ENCODE measurements at places on chromosomes 6 and 20.

- DNase-seq = no peak
These were observed 13.9 kb downstream of the CCN2 start for GRCh38 chr6:131937226-131937625.

- DNase-seq = no peak
These were observed 63.7 kb downstream of the KCNB1 start for GRCh38 chr20:49418809-49419208.

DNA sequence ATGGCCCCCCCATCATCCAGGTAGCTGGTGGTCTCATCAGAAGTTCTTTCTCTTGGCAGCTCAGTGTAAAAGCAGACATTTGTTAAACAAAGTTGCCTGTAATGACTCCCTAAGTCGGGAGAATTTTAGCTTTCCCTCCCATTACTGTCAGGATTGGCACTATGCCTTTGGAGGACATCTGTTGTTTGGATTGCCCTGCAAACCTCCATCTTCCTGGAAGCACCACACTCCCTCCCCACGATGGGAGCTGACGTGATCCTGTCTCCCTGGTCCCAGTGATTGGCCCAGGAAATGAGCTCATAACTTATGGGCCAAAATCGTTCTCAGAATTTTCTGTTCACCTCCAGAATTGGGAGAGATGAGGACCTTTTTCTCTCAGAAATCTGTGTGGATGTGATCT is 42.6 kb upstream of the CNR1 start:
- no peak for DNase-seq

GRCh38 chr20:2109425-2110210 is 8.0 kb downstream of the STK35 start:
- DNase-seq = no peak

DNA sequence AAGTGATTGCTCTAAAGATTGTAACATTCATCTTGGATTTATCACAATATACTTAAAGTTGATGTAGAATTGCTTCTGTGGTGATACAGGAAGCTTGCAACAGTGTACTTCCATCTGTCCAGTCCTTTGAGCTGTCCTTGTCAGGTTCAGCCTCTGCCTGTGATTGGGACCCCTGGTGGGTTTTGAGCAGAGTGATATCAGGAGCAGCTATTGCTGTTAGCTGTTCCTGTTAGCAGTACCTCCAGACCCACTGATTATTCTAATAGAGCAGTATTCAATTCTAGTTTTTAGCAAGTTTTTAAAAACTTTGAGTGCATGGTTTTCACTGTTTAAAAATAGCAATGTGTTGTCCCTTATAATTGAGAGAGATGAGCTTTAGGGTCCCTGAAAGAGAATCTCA is 48.8 kb downstream of the TULP4 start:
- no peak for DNase-seq

- peak; percentile 30 for DNase-seq
These were observed 719 bp upstream of the EDN1 start for GRCh38 chr6:12289365-12289919.

- no peak for DNase-seq
These were observed 38.5 kb downstream of the GCNT2 start for GRCh38 chr6:10559522-10560152.

- no peak for DNase-seq
These were observed 48.3 kb downstream of the CARMIL1 start for GRCh38 chr6:25327432-25327831.

- DNase-seq = peak; percentile 53
These were observed 29.3 kb downstream of the NSFL1C start for GRCh38 chr20:1437235-1437904.

- DNase-seq = no peak
These were observed 144.4 kb downstream of the ADGRG6 start for GRCh38 chr6:142446168-142446567.

DNA sequence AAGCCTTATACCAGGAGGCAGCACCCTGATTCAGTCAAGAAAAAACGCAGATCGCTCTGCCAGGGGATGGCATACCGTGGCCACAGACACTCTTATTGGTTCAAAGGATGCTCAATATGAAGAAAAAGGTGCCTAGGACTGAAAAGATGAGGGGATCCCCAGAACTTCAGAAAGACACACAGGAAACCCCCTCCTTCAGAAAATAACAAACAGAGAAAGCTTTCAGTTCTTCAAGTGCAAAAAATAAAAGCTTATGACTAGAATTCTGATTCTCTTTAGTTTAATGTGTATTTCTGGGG is 17.7 kb upstream of the MYB start:
- DNase-seq = peak; percentile 49

DNA sequence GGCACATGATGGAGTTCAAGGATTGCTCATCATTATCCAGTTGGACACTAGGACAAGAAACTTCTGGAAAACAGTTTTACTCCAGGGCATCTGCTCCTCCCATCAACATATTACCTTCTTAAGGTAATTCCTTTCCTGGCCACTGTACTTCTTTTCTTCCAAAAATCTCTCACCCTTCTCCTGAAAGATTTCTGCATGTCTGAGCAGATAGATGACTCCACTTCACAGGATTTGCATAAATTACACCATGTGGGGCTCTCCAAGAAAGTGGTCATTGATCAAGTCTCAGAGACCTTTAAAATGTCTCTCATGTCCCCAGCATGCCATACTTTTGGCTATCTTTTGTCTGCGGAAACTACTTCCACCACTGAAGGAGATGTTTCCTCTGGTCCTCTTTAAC is 103.2 kb upstream of the TNFAIP3 start:
- DNase-seq = no peak

DNA sequence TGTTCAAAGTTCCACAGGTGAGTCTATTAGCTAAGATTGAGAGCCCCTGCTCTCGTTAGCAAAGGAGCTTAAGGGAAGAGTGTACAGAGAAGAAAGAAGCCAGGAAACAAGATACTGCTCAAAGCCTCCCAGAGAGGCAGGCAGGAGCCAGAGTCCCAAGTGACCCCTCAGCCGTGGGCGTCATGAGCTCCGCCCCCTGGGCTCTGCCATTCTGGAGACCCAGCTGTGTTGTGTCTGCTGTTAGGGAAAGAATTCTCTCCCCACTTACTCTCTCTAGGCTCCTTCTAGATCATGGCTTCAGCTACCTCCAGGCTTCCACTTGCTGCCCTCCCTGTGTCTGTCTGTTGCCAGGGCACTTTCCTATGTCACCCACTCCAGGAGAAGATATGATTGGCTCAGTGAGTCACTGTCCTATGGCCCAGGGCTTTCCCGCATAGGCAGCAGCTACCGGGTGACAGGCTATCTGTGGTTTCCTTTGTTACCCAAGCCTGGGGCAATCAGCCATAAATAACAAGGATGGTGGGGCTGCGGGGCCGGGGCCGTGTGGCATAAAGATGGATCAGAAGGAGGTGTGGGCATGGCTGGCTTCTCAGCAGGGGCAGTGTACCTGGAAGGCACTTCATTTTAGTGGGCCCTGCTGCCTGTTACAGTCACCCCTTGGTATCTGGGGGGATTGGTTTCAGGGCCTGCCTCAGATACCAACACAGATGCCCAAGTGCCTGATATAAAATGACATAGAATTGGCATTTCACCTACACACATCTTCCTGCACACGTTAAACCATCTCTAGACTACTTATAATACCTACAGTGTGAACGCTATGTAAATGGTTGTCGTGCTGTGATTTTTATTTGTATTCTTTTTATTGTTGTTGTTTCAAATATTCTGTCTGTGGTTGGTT is 118.9 kb downstream of the ARMC2 start:
- peak; percentile 10 for DNase-seq

GRCh38 chr20:61991476-61991875 is 74.2 kb downstream of the TAF4 start:
- DNase-seq = no peak

DNA sequence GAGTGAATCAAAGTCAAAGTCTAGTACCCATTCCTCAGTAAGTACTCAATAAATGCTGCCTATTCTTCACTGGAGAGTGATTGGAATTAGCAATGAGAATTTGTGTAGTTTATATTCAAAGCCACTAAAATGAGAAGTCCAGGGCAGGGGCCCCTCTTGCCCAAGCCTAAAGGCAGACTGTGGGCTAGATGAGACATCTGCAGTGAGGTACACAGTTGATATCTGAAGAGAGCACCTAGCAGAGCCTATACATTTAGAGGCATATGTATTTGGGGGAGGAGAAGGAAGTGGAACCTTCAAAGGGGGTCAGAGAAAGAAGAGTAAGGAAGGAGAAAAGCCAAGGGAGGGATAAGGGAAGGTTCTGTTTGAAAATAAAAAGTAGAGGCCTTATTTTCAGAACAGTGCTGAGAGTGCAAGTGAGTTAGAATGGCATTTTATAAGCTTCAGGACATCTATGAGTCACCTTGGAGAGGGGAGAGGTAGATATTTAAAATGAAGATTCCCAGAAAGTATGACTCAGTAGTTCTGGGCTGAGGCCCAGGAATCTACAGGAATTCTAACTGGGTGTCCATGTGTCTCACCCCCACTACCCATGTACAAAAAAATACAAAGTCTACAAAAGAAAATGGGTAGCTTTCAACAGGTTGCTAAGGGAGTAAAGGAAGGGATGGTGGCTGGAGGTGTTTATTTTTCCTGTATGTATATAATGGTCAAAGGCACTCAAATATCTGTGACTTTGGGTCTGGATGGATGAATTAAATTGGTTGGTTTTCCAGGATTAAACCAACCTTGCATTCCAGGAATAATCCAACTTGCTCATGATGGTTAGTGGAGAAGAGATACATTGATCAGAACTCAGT is 135.1 kb downstream of the ZFP64 start:
- DNase-seq = no peak

- DNase-seq = no peak
These were observed 2.2 kb downstream of the KCNG1 start for GRCh38 chr20:51020657-51021056.

DNA sequence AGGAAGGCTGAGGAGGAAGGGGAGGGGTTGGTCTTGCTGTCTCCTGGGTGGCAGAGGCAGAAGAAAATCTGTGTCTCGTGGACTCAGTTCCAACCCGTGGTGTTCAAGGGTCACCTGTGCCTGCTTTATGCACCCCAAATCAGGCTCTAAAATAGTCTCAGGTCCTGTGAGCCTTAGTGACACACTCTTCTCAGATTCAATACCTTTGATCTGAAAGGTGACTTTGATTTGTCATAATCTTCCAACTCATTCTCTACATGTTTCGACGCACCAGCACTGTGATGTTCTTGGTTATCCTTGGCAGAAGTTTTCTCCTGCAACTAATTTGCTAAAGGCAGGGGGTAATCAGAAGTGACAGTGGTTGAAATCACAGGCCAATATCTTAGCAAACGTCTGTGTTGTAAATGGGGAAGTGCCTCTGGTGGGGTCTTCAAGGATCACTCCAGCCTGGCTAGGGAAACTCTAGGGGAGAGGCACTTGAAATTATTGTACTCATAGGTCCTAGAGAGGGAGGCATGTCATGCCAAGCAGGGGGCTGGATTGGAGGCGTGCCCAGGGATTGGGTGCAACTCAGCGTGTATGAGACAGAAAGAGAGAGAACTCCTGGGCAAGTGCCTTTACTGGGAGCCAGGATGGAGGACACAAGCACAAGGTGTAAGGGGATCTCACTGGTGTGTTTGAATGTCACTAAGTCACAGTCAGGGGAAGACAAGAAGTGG is 19.0 kb upstream of the PRND start:
- DNase-seq = no peak

- DNase-seq = no peak
These were observed 20.7 kb downstream of the CRYBG1 start for GRCh38 chr6:106381223-106381622.

GRCh38 chr6:92069781-92070180 is 1349.6 kb downstream of the EPHA7 start:
- no peak for DNase-seq

GRCh38 chr6:25685251-25685650 is 33.2 kb downstream of the SCGN start:
- DNase-seq = no peak

DNA sequence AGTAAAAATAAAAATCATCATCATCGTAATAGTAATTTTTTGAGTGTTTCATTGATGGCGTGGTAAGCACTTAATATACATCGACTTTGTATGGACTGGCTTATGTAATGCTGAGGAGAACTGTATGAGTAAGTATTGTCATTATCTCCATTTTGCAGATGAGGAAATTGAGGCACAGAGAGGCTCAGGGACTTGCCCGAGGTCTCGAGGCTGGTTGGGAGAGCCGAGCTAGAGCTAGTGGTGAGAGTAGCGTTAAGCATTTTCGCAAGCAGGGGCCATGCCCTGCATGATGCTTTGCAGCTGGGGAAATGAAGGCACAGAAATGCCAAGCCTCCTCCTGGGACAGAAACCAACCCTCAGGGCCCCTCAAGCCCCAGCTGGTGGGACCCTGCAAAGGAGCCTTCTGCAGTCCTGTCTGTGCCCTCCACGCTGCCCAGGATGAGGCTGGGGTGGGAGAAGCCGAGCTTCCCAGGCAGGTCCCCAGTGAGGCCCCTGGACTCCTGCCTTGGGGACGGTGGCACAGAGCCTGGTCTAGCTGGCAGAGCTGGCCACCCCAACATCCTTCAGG is 31.1 kb upstream of the STX16 start:
- DNase-seq = no peak

- DNase-seq = no peak
These were observed 3.3 kb upstream of the STK38 start for GRCh38 chr6:36550473-36551000.

- DNase-seq = no peak
These were observed 228.0 kb upstream of the PLN start for GRCh38 chr6:118319894-118320649.
